ENCODE measurements at places on chromosomes 13 and 19.

DNA sequence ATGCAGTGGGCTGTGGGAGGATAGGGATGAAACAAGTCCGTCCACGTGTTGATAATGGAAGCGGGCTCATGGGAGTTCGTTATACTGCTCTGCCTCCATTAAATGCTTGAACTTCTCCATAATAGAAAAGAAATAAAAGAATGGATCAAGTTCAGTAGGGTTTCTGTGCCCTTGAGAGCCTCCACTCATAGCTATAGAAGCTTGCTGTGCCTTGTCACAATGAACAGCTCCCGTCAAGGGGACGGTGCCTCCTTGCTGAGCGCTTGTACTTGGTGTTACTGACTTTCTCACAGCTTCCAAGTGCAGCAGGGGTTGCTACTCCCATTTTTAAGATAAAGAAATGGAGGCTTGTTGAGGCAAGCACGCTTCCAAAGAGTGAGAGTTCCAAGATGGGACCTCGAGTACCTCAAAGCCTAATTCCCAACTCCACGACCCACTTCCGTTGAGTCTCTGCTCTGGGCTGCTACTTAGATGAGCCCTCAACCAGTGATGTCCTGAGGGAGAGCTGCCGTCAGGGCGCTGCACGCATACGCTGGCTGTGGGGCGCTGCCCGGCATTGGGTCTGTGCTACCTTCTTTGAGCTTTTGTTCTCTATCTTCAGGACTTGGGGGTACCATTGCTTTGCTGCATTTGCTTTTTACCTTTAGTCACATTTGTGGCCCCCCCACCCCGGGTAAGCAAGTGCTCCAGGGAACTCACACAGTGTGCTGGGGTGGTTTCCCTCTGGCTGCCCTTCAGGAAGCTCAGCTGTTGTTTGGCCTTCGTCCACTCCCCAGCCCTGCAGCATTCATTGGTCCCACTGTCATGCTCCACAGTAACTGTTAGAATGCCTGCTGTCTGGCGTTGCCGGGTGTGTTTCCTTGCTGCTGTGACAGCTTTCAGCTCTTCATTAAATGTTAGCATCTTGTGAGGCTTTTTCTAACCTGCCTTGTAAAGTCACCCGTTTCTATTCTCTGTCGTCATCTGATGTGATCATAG lies 9.5 kb downstream of the SNRNP70 start:
- no peak for DNase-seq

DNA sequence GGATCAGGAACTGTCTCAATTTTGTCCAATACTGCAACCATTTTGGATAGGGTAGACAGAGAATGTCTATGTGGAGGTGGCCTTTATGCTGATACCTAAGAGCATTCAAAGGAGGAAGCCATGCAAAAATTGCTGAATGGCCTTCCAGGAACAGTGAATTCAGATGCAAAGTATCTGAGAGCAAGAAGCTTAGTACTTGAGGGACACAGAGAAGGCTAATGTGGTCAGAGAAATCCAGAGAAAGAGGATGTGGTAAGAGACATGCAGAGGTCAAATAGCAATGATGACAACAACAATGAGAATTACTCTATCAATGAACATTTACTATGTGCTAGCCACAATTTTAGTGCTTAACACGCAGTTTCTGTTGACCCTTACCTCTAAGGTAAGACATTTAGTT lies 785.6 kb upstream of the KLHL1 start:
- no peak for DNase-seq

DNA sequence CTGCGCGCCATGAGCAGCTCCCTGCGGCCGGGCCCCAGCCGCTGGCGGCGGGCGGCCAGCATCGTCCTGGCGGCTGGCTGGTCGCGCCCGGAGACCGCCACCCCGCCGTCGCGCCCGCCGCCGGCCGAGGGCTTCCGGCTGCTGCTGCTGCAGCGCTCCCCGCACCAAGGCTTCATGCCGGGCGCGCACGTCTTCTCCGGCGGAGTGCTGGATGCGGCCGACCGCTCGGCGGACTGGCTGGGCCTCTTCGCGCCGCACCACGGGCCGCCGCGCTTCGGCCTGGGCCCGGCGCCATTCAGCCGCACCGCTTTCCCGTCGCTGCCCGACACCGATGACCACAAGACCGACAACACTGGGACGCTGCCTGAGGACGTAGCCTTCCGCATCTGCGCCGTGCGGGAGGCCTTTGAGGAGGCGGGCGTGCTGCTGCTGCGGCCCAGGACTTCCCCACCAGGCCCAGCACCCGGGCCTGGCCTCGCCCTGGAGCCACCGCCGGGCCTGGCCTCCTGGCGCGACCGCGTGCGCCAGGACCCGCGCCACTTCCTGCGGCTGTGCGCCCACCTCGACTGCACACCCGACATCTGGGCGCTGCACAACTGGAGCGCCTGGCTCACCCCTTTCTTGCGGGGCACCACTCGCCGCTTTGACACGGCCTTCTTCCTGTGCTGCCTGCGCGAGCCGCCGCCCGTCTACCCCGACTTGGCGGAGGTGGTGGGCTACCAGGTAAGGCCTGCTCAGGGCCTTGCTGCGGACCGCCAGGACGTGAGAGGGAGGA lies 518 bp downstream of the NUDT19 start:
- DNase-seq = peak; percentile 65

- no peak for DNase-seq
These were observed 527.6 kb upstream of the KLF12 start for GRCh38 chr13:74661851-74662250.

DNA sequence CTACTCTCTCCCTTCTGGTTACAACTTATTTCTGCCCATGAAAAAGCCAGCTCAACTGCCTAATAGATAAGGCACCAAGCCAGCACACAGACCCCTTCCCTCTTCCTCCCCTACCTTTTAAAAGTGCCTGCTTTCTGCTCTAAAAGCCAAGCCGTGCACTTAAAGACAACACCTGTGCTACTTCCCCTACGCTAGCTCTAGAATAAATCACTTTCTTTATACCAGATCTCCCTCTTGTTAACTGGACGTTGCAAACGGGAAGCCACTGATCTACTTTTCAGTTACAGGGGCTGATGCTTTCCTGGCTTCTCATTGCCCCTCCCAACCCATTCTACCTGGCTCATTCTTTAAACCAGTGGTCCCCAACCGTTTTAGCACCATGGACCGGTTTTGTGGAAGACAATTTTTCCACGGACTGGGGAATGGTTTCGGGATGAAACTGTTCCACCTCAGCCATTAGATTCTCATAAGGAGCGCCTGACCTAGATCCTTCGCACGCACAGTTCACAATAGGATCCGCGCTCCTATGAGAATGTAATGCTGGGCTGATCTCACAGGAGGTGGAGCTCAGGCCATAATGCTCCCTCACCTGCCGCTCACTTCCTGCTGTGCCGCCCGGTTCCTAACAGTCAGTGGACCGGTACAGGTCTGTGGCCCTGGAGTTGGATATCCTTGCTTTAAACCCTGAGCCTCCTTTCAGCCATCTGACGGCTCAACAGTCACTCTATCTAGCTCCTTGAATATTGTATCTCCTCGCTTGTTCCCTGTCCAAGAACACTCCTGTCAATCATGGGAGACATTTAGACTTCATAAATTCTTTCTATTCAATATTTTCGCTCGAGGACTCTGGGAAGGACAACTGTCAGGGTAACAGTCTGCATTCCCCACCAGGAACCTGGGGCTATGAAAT lies 841 bp upstream of the ZNF223 start:
- no peak for DNase-seq

GRCh38 chr13:50358231-50359040 lies 343.2 kb downstream of the KCNRG start:
- no peak for DNase-seq

- no peak for DNase-seq
These were observed 2.2 kb downstream of the HCST start for GRCh38 chr19:35904311-35905068.

- DNase-seq = no peak
These were observed 11.8 kb downstream of the ARHGEF18 start for GRCh38 chr19:7360393-7360984.

GRCh38 chr19:18417250-18418028 lies 1.8 kb upstream of the SSBP4 start:
- peak; percentile 69 for DNase-seq

GRCh38 chr13:90547272-90547790 lies 800.2 kb upstream of the MIR17HG start:
- no peak for DNase-seq
